ENCODE measurements at places on chromosomes 11 and 22.

- DNase-seq = no peak
Observed at GRCh38 chr11:45343444-45343843, 57.3 kb upstream of the SYT13 start.

DNA sequence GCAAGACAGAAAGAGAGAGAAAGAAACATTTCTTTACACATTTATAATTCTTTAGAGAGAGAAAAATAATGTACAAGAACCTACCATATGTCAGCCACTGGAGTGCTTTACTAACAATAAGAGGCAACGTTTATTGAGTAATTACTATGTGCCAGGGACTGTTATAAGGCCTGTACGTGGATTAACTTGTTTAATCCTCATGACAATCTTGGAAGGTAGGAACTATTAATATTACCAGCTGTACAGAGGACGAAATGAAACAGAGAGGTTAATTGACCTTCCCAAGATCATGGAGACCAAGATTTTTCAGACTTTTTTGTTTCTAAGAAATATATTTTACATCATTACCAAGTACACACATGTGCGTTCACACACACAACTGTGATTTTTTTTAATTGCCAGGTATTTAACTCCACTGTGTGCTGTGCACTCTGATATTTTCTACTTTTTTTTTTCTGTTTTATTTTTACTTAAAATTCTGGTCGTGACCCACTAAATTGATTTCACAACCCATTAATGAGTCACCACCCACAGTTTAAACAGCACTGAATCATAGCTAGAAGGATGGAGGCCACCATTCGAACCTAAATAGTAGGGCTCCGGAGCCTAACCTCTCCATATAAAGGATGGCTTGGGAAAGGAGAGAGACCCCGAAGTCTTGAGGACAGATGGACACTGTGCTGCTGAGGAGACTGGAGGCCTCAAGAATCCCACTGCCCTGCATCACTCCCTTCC is 21.4 kb downstream of the CREB3L1 start:
- DNase-seq = no peak

DNA sequence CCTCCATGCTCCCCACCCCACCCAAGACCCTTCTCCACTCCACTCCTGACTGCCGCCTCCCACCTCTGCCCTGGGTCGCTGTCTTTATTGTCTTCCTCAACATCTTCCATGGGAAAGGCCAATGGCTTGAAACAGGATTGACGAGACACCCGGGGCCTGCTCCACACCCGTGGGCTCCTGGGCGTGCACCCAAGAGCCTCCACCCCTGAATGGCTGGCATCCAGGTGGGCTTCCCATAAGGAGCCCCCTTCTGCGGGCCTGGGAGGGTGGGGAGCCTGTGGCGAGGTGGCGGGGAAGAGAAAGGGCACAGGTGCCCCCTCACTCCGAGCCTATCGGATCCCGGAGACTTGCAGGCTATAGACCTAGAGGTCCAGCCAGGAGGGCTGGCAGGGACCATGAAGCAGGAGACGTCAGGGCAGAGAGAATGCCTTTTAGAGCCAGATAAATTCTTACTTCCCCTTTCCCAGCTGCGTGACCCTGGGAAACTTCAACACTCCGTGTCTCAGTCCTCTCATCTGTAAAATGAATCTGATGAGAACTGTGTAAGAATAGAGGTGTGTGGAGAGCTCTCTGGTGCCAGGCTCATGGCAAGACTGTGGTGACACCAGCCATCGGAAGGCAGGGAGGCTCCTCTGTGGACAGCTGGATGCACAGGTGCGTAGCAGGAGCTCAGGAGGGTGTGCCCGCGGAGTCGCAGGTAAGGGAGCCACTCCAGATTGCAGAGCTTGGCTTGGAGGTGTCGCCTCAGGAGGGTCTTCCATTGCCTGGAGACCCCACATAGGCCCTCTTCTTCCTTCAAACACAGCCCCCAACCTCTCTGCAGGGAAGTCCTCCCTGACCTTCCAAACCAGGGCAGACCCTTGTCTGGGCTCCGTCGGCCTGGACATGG is 53.9 kb downstream of the SMIM38 start:
- DNase-seq = no peak

DNA sequence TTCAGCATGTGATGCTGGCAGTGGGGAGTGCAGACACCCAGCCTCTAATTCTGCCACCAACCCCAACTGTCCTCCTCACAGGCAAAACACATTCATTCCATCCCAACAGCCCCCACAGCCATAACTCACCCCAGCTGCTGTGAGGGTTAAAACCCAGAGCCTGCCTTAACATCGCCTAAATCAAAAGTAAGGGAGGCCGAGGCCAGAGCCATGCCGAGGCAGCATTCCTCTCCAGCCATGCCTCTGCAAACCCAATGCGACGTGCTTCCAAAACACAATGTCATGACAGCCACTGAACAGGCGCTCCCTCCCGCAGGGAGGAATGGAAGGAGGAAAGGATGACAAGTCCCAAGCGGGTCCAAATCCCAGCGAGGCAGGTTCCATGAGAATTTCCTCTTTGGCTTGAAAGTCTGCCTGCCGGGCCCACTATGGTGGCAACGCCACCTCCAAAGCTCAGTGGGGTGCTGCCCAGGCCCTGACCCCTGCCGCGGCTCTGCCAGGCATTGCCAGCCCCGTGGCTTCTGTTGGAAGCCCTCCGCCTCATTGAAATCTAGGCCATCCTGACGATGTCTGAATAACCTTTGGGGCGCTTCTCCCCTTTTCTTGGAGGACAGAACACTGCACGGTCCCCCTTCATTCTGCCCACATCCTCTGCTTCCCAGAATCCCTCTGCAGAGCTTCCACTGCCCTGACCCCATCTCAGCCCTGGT is 472.3 kb downstream of the BRD1 start:
- DNase-seq = no peak

- no peak for DNase-seq
Observed at GRCh38 chr11:68349461-68350249, 37.3 kb downstream of the LRP5 start.

- no peak for DNase-seq
Observed at GRCh38 chr11:93967258-93967657, 53.9 kb upstream of the HEPHL1 start.

GRCh38 chr11:87859636-87860035 is 315.6 kb downstream of the RAB38 start:
- no peak for DNase-seq

DNA sequence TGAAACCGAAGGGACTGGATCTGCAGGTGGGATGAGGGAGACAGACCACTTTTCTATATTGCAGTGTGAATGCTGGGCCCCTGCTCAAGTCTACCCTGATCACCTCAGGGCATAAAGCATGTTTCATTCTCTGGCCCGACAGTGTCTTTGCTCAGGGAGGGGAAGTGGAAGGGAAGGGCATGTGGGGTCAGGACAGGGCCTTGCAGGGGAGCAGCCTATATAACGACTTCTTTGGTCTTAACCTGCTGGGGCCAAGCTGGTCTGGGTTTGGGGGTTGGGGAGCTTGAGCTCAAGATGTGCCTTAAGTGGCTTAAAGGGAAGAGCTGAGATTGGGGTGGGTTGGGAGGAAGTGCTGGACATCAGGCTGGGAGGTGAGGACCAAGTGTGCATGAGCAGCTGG is 86.4 kb downstream of the GDPD4 start:
- DNase-seq = no peak

- DNase-seq = no peak
Observed at GRCh38 chr11:96648991-96649390, 259.2 kb downstream of the JRKL start.

GRCh38 chr11:47904048-47904447 is 55.9 kb upstream of the NUP160 start:
- DNase-seq = no peak

GRCh38 chr11:117925198-117925925 is 3.8 kb downstream of the TMPRSS13 start:
- DNase-seq = no peak

GRCh38 chr11:86488553-86488952 is 113.9 kb downstream of the CCDC81 start:
- DNase-seq = no peak

DNA sequence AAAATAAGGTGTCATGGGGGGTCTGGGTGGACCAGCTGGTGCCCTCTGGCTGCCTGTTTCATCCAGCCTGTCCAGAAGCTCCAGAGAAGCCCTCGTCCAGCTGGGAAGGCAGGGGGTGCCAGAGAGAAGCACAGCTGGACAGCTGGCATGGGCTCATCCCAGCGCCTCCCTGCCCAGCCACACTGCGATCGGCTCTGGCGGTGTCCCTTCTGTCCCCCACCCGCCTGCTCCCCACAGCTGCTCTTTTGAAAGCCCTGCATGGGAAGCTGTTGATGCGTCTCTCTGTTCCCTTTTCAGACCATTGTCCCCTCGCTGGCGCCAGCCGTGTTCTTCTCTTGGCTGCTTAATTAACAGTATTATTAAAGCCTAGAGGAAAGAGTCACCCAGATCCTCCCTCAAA is 86.5 kb downstream of the MN1 start:
- no peak for DNase-seq

DNA sequence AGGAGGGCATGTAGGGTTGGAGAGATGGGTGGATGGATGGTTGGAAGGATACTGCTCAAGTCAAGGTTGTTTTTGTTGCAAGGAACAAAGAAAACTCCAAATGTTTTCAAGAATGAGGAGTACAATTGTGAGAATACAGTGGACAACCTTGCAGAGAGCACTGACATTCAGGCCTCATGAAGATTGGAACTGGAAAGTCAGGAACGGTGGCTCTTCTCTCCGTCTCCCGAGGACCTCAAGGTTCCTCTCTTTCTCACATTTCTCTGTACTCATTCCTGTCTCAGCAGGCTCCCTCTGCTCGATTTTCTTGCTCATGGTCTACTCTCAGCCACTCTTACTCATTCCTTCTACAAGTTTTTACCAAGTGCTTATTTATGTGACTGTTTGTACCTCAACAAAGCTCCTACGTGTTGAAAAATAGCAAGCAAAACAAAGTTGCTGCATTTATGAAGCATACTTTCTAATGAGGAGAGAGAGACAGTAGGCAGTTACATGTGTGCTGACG is 97.6 kb downstream of the SWAP70 start:
- DNase-seq = no peak

GRCh38 chr11:110793556-110793955 is 81.3 kb upstream of the ARHGAP20 start:
- no peak for DNase-seq
